ENCODE measurements at places on chromosomes 1 and 21. TPM values are rescaled to one million over a fixed set of nuclear protein-coding genes. Genes with fewer than 3 reads are reported as not detected.

The BSND gene
- total RNA-seq = not detected

The PPFIA4 gene
- total RNA-seq = 8.3 TPM

DNA sequence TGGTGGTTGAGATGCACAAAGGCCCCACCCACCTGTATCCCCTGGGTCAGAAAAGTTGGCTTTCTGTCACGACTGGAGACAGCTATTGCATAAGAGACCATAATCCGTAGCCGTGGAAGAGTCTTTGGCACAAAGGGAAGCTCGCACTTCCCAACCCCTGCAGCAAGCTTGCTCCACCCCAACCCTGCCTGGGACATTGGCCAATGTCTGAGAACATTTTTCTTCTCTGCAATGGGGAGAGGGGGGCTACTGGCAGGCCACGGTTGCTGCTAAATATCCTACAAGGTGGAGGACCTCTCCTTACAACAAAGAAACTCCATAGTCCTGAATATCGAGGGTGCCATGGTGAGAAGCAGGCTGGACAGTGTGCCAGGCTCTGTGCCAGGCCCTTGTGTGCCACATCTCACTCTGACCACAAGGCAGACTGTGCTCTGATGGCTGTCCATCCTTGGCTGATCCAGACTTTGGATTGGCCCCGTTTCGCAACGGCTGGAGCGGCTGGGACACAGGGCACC lies 104.1 kb downstream of the CSMD2 start:
- DNase-seq = no peak

The ALDH4A1 gene
- total RNA-seq = 41.0 TPM

- DNase-seq = no peak
Observed at GRCh38 chr1:190897233-190897632, 419.6 kb upstream of the BRINP3 start.

GRCh38 chr1:93980320-93981273 lies 71.4 kb upstream of the GCLM start:
- DNase-seq = no peak

DNA sequence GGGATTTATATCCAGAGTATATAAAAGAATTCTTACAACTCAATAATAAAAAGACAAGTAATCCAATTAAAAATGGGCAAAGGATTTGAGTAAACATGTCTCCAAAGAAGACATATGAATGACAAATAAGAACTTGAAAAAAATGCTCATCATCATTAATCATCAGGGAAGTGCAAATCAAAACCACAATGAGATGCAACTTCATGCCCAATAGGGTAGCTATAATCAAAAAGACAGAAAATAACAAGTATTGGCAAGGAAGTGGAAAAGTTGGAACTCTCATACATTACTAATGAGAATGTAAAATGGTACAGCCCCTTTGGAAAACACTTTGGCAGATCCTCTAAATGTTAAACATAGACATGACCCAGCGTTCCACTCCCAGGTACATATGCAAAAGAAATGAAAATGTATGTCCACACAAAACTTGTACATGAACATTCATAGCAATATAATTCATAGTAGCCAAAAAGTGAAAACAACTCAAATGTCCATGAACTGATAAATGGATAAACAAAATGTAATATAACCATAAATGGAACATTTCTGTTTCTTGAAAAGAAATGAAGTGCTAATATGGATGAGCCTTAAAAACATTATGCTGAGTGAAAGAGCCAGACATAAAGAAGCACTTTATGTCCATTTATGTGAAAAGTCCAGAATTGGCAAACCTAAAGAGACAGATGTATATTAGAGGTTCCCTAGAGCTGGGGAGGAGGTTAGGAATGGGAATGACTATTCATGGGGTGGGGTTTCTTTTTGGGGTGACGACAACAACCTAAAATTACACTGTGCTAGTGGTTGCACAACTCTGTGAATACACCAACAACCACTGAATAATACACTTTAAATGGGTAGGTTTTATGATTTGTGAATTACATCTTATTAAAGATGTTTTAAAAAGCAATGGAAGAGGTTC lies 259.7 kb downstream of the RHOU start:
- DNase-seq = peak; percentile 12

DNA sequence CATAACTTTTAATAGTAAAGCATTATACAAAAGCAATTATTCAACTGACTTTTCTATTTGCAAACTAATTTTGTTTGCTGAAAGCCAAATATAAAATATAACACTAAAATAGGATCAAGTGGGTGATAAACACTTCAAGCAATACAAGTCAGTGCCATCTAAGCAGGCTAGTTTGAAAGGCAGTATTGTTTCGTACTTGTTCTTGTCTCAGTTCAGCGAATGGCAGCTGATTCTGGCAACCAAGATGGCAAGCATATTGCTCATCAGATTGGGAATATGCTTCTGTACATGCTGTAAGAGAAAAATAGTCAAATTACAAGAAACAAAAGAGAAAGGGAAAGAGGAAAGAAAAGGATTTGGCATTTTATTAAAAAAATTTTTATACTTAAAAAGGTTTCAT lies 7.5 kb downstream of the TMEM59 start:
- DNase-seq = no peak

- DNase-seq = no peak
Observed at GRCh38 chr1:165054627-165055026, 301.9 kb downstream of the LMX1A start.

The OMA1 gene
- 14.8 TPM for total RNA-seq

DNA sequence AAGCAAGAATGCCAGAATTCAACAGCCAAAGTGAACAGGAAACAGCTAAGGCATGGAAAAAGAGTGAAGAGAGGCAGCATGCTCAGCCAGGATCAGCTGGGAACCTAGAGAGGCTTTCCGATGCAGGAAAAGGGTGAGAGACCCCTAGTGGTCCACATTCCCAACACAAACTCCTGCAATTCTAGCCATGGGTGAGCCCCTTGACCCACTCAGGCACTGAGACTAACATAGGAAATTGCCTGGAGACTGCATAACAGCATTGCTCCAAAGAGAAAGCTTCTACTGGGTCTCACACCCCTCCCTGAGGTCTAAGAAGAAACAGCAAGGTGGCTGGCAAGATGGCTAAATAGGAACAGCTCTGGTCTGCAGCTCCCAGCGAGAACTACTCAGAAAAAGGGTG lies 123.2 kb downstream of the LHX8 start:
- DNase-seq = no peak

The TAL1 gene
- total RNA-seq = not detected

DNA sequence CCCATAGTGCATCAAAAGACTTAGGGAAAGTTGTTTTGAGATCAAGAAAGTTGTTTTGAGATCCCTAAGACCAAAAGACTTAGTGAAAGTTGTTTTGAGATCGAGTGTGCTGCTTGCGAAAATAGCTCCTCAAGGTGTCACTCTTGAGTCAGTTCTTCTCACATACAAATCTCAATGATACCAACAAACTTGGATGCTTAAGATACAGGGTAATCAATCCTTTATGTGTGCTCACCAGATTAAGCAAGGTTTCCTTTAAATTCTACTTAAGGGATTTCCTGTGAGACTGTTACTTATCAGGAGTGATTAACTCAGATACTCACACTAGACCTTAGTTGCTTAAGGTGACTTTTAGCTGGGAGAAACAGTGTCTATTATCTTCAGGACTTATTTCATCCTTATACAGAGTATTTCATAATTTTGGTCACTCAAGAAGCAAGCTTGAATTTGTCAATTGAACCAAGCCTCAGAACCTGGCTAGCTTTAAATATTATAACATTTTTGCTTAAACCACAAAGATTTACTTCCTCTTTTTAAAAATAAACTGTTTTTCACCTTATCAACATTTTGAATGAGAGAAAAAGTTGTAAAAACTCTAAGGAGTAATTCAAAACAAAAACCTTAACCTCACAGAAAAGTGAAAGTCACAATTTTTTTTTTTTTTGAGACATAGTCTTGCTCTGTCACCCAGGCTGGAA lies 8.0 kb upstream of the RLF start:
- DNase-seq = peak; percentile 40

DNA sequence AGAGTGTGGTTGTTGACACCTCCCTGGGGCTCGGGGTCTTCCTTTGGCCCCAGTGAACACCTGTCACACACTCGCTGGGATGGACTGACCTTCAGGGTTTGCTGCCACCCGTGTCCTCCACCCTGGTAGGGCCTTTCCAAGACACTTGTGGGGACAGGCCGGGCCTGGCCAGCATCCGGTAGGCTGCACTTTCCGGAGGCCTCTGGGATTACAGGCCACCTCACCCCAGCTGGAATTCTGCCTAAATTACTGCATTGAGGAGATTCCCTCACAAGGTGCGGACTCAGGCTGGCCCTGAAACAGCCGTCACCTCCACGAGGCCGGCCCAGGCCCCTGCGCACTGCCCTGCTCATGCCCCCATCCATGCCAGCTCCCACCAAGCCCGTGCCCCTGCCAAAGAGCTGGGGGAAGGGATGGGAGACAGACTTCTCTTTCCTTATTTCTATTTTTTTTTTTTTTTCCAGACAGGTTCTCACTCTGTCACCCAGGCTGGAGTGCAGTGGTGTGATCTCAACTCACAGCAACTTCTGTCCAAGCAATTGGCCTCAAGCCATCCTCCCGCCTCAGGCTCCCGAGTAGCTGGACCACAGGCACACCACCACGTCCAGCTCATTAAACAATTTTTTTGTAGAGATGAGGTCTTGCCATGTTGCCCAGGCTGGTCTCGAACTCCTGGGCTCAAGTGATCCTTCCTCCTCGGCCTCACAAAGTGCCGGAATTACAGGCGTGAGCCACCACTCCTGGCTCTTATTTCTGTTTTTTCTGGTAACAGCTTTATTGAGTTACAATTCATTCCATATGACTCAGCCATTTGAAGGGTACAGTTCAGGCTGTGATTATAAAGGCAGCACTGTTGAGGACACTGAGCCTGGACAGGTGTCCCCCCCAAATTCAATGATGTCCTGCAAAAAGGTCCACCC lies 11.3 kb downstream of the CSTB start:
- DNase-seq = no peak

GRCh38 chr1:89954401-89954800 lies 40.5 kb upstream of the ZNF326 start:
- DNase-seq = no peak

The HECTD3 gene
- total RNA-seq = 18.5 TPM

- no peak for DNase-seq
Observed at GRCh38 chr1:11245248-11245647, 17.1 kb downstream of the MTOR start.

GRCh38 chr1:50812346-50812745 lies 147.7 kb downstream of the FAF1 start:
- no peak for DNase-seq

DNA sequence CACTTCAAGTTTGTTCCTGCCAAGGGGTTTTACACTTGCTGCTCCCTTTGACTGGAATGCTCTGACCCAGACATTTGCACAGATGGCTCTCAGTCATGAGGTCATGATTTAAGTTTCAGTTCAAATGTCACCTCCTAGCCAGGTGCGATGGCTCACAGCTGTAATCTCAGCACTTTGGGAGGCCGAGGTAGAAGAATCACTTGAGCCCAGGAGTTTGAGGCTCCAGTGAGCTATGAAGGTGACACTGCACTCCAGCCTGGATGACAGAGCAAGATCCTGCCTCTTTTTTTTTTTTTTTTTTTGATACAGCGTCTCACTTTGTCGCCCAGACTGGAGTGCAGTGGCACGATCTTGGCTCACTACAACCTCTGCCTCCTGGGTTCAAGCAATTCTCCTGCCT lies 4.5 kb upstream of the ZMYM4 start:
- DNase-seq = no peak
